NCI-H526 (cell line): ENCODE measurements at places on chromosomes 6 and 20.

DNA sequence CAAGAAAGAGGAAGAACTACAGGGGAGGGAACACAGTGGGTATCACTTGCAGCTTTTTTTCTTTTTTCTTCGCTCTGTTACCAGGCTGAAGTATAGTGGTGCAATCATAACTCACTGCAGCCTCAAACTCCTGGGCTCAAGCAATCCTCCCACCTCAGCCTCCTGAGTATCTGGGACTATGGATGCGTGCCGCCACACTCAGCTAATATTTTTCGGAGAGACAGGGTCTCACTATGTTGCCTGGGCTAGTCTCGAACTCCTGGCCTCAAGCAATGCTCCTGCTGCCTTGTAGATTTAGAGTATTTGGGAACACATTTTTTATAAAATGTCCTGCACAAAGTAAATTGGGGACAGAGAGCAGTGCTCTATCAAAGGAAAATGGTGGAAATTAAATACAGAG lies 28.3 kb downstream of the PARD6B start:
- DNase-seq, result no peak

DNA sequence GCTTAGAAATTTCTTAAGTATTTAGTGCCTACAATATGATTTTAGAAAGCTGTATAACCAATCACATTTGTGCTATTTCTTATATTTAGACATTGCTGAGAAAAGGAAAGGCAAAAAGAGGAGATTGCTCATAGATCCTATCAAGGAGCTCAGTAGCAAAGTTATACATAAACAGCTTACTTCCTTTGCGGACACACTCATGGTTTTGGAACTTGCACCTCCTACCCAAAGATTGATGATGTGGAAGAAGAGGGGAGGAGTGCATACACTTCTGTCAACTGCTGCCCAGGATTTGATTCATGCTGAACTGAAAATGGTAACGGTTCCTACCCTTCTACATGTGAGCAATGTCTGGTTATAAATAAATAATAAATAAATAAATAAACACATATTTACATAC lies 16.7 kb downstream of the RAD21L1 start:
- DNase-seq, result no peak

- no peak for DNase-seq
These were observed 78.1 kb downstream of the CBFA2T2 start for GRCh38 chr20:33567949-33568348.

DNA sequence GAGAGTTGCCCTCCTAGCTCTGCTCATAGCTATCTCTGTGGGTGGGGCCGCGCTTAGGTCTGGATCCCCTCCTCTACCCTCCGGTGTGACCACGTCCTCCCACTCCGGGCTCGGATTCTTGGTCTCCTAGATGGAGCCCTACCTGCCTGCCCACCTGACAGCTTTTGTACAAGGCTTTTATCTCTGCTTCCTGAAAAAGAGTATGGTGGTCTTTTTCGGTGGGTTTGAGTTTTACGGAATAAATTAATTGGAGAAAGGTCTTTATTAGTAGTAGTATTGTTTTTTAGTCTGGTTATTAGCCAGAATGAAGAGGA lies 773 bp downstream of the SMAP1 start:
- DNase-seq, result peak; percentile 80

- DNase-seq, result no peak
These were observed 16.0 kb downstream of the THBS2 start for GRCh38 chr6:169237496-169238134.

DNA sequence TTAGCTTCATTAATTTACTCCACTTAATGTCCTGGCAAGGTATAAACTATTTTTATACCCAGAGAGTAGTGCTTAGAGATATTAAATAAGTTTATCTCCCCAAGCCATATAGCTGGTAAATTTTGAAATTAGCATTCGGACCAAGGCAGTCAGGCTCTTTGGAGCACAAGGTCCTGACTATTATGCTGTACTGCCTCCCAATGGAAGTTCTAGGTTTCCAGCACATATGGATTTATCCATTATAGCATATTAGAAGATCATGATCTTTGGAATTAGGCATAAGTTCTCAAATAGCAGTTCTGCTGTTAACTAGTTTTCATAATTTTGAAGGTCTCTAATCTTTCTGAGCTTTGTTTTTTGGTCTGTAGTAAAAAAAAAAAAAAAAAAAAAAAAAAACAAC lies 835.3 kb upstream of the EPHA7 start:
- DNase-seq, result no peak

GRCh38 chr20:25623225-25623735 lies 534 bp downstream of the NANP start:
- peak; percentile 64 for DNase-seq

GRCh38 chr6:143545976-143546547 lies 34.5 kb upstream of the FUCA2 start:
- DNase-seq, result no peak

- no peak for DNase-seq
These were observed at the start of gene KCNB1 for GRCh38 chr20:49482621-49483017. Gene KCNB1, minus strand, starts transcription at chr20:49482668. Its CDS starts 188 bp downstream, at chr20:49482480.

DNA sequence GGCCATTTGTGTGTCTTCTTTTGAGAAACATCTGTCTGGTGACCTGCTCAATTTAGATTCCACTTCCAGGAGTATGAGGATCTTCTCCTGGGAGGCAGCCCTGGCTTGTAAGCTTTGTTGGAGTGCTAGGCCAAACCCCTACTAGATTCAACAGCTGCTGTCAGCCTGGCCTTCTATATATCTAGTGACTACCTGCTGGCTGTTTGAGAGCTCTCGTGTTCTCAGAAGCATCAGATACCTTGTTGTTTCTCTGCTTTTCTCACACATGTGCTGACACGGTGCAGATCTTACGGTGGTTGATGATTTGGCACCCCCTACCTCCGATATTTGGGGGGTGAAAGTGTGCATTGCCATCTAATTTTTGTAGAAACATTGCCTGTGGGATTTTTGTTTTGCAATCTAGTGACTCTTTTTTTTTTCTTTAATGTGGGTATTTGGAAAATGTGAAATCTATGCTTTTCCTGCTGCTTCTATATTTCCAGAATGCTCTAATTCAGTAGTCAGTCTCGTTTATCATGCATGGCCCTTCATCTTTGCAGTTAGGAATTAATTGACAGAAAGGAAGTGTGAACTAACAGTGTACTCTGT lies 4.7 kb downstream of the CCN2 start:
- no peak for DNase-seq

GRCh38 chr6:41966961-41967311 lies 25.3 kb upstream of the CCND3 start:
- no peak for DNase-seq

DNA sequence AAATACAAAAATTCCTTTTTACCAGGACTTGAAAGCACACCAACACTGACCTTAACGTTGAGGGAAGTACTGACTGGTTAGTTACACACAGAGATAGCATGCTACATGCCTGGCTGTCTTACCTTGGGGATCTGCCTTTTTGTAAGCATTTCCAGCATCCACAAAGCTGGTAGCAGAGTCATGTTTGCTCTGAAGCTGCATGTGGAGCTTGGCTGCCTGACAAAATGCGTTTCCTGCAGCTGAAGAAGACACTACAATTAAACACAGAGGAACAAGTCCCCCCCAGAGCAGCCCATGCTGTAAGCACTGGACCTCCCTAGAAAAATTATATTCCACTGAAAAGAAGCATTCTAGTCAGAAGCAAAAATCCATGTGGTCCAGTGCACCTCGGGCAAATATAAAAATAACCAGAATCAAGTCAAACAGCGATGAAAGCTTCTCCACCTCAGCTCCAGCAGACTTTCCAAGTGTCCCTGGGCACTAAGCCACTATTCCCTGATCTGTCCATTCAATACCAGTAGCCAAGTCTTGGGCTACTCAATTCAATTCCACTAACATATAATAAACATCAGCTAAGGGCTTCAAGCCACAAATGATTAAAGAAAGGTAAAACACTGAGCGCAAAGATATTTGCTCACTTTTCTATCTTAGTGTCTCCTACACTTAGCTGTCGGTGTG lies 24.2 kb downstream of the NAPB start:
- no peak for DNase-seq

- DNase-seq, result peak; percentile 78
These were observed 10.5 kb upstream of the ELOVL5 start for GRCh38 chr6:53359095-53359842.

DNA sequence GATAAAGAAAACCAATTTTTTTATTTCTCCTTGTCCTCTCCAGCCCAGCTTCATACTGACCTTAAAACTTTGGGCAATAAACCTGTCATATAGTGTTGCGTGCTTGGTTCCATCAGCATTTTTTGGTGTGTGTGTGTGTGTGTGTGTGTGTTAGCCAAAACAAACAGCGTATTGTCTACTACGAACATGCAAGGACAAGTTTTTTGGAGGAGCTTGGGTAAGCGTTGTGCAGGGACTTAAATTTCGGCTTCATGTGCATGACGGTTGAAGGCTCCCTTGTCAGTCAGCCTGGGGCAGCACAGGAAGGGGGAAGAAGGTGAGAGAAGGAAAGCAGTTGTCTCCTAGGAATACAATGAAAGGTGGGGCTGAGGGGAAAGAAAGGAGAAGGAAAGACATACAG lies 62.0 kb upstream of the PAX1 start:
- no peak for DNase-seq

DNA sequence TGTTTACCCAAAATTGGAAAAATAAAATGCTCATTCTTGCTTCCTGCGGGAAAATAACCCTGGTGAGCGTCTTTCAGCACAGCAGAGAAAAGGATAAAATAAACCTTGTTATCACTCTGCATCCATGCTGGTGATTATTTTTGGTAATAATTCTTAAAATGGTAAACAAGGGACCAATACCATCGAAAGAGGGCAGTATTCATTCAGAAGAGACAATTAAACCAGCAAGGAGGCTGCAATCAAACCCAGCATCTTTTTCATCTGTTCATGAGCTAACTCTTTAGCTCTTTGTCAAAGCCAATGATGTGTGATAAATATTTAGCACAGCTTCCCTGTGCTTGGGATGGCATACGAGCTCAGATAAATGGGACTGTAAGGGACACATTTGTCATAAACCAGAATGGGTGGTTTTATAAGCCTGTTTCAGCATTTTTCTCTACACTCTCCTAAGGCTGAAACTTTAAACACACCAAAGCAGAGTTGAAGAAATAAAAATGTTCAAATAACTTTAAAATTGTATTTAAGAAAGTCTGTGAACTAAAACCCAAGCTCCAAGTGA lies 34.4 kb downstream of the CDH26 start:
- DNase-seq, result peak; percentile 27

GRCh38 chr6:163668061-163668426 lies 253.5 kb downstream of the QKI start:
- DNase-seq, result no peak

GRCh38 chr6:17542243-17542642 lies 57.9 kb upstream of the FAM8A1 start:
- no peak for DNase-seq

DNA sequence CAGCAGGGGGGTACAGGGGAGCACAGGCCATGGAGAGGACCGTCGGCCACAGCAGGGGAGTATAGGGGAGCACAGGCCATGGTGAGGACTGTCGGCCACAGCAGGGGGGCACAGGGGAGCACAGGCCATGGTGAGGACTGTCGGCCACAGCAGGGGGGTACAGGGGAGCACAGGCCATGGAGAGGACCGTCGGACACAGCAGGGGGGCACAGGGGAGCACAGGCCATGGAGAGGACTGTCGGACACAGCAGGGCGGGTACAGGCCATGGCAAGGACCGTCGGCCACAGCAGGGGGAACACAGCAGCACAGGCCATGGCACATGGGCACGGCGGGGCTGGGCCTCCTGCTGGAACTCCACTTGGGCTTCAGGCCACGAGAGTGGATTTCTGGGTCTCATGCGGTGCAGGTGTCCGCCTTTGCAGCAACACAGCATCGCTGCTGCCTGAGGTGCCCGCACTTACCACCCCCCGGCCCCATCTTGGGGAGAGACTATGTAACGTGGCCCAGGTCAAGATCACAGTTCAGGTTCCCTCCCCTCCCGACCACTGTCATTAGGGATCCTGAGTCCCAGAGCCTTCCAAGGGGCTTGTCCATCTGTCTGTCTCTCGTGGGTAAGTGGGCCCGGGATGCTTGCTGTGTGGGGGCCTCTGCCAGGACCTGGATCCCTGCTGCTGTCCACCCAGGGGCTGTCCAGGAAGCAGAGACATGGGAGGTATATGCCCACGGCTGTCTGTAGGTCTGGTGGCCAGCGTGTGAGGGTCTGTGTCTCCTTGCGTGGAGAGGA lies 2.5 kb downstream of the NPBWR2 start:
- DNase-seq, result no peak
